Stimulated activated CD4-positive, alpha-beta T cell treated with anti-CD3 and anti-CD28 coated beads, Interleukin-12 subunit alpha, Interleukin-12 subunit beta, amount 100 ng/mL, for 24 hours (primary cell): ENCODE measurements at places on chromosomes 13 and 19.

DNA sequence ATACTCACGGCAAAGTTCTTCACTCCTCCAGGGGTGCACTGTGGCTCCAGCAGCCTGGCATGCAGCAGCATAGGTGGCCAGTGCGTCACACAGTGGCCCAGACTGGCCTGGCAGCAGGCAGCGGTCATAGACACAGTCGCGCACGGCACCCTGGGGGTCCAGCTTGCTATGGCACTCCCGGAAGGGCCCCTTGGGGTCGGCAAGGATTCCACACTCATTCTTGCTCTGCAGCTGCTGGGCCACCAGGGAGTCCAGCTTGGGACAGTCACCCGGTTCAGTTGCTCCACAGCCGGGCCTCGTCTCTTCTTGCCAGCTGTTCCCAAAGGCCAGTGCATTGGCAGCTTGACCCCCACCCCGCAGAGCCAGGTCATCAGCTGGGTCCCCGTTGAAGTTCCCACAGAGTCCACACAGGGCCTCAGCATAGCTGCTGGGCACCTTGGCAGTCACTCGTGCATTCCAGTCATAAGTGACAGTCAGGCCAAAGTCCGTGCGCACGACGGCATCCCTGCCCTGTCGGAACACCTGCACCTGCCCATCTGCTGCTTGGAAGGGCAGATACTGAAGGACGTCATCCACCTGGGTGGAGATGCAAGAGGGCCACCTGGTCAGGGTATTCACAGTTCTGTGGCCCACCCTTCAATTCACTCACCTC is 20.6 kb downstream of the FCGBP start:
- no peak for DNase-seq

GRCh38 chr19:19155495-19156219 is 14.4 kb downstream of the MEF2B start:
- no peak for DNase-seq

GRCh38 chr13:47112903-47113299 is 216.0 kb upstream of the HTR2A start:
- DNase-seq: no peak

DNA sequence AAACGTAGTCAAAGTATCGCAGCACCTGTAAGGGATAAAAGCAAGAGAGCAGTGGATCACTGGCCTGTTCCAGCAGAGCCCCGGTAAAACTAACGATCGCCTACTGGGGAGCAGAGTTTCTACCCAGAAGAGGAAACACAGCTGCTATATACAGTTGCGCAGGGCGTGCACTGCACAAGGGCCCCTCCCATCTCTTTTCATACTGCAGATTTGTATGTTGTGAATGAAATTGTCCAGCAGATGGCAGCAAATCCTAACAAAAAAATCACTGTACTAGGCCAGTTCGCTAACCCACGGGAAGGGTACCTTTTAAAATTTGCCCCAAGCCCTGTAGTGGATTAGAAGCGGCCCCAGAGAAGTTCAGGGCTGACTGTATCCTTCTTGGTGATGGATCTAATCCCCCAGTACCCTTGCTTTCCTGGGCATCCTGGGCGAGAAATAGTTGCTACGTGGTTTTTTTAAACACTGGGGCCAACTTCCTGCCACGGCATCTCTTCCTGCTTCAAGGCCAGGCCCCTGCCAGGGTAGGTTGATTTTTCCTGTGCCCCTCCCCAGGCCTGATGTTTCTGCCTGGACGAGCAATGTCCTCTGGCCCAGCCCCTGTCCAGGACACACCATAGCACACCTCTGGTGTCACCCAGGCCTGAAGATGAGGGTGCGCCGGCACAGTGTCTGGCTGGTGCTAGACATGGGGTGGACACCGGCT is 127.0 kb downstream of the IER2 start:
- peak; percentile 40 for DNase-seq

- DNase-seq: no peak
Measured at GRCh38 chr19:29819986-29820385, 8.2 kb downstream of the CCNE1 start.

DNA sequence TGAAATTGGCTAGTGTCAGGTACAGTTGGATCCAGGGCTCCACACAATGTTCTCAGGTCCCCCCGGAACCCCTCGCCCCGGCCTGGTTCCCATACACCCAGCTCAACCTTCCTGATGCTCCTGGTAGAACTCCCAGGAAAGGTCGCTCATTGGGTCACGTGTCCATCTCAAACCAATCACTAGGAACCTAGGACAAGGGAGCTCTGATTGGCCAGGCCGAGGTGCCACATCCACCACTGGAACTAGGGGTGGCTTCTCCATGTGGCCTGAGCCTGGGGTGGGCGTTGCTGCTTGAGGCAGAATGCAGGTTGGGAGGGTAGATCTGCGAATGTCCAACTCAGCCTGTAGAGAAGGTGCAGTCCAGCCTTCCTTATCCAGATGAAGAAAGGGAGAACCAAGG is 6.9 kb upstream of the MEF2B start:
- no peak for DNase-seq

GRCh38 chr13:99190147-99190985 is 10.3 kb upstream of the UBAC2 start:
- DNase-seq: no peak

GRCh38 chr13:21882766-21883165 is 211.9 kb downstream of the FGF9 start:
- no peak for DNase-seq
